Left ventricle myocardium superior (tissue), 1 donor: ENCODE measurements at places on chromosomes 1 and 21. TPM values are rescaled to one million over a fixed set of nuclear protein-coding genes. Genes with fewer than 3 reads are reported as not detected.

The BSND gene
- not detected for total RNA-seq

The C1orf141 gene
- total RNA-seq: not detected

The SYPL2 gene
- 30.4 TPM for total RNA-seq

The JAM2 gene
- 42.6 TPM for total RNA-seq

The CHIT1 gene
- not detected for total RNA-seq

The SDC3 gene
- total RNA-seq: 19.6 TPM

The CZIB gene
- 56.4 TPM for total RNA-seq

The KIF26B gene
- 3.1 TPM for total RNA-seq

The HSF2BP gene
- total RNA-seq: not detected

The USH2A gene
- 2.3 TPM for total RNA-seq

The ARHGEF10L gene
- total RNA-seq: 54.9 TPM

GRCh38 chr1:1542766-1543705 is 2.6 kb upstream of the TMEM240 start:
- no peak for DNase-seq

DNA sequence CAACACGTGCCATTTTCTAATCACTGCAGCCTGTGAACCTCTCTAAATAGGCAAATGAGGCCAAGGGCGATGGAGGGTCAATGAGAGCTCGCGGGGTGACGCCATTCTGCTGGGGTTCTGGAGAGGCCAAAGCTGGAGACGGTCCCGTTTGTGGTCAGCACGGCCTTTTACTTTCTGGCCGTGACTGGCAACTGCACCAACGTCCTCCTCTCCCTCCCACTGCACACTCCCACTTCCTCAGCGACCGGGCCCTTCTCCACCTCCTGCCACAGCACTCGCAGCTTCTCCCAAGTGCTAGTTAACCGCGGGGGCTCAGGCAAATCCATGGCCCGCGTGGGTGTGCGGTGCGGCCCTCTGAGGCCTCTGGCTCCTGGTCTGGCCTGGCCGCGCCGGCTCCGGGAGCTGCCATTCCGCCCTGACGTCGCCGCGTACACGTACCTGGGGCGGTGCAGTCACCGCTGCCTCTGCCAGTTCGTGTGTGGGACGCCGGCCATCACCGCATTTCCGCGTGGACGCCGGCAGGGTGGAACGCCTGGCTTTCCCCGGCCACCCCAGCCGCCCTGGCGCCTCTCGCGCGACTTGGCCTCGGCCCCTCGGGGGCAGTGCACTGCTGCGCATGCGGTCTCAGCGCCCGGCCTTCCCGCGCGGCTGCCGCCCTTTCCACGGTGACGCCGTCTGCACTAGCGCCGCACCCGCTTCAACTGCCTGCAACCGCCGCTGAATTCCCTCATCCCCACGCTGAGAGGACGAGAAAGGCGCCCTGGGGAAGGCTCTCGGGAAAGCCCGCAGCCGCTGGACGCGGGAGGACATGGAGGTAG is 18.2 kb downstream of the OR2C3 start:
- peak; percentile 30 for DNase-seq

GRCh38 chr21:35511696-35512162 is 462.6 kb upstream of the RUNX1 start:
- no peak for DNase-seq

- no peak for DNase-seq
These were observed 403.4 kb downstream of the MATN1 start for GRCh38 chr1:30319765-30320580.

GRCh38 chr1:52769346-52770033 is 43.2 kb downstream of the ZYG11B start:
- DNase-seq: no peak

- no peak for DNase-seq
These were observed 7.5 kb upstream of the IGSF5 start for GRCh38 chr21:39737376-39738000.

DNA sequence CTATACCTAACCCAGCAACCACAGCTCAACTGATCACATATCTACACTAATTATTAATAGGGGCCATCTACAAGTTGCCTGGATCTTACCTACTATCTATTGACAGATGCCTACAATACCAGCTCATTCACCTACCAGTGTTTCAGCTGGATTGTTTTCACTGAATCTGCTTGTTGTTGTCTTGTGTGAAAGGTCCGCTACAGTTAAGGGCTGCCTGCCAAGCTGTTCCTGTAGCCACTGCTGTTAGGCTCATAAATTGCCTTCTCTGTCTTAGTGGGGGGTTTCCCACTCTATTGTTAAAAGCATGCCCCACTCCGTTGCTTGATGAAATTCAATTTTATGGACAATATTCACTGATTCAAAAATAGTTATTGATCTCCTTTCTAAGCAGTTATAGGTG is 199.7 kb upstream of the TMPRSS15 start:
- no peak for DNase-seq

- no peak for DNase-seq
These were observed 185.6 kb downstream of the TGFBR3 start for GRCh38 chr1:91700332-91700731.

GRCh38 chr1:54547601-54548388 is at the start of gene ACOT11:
Gene ACOT11 (plus strand): TSS chr1:54548228. CDS start chr1:54548310, 82 bp downstream.
- peak; percentile 93 for DNase-seq

DNA sequence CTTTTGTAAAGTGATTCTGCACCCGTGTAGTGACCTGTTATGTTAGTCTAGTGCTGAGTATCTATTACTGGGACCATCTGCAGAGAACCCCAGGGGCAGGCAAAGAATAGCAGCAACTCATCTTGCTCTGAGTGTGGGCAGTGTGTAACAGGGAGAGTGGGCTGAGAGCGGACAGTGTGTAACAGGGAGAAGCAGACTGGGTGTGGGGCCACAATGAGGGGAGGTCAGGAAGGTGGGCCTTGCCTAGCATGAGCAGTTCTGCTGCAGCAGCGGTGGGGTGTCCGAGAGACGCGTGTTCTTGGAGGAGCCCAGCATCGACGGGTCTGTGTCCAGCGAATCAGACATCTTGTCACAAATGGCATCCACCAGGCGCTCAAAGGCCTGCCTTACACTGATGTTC is 41.2 kb upstream of the NRDC start:
- DNase-seq: no peak

DNA sequence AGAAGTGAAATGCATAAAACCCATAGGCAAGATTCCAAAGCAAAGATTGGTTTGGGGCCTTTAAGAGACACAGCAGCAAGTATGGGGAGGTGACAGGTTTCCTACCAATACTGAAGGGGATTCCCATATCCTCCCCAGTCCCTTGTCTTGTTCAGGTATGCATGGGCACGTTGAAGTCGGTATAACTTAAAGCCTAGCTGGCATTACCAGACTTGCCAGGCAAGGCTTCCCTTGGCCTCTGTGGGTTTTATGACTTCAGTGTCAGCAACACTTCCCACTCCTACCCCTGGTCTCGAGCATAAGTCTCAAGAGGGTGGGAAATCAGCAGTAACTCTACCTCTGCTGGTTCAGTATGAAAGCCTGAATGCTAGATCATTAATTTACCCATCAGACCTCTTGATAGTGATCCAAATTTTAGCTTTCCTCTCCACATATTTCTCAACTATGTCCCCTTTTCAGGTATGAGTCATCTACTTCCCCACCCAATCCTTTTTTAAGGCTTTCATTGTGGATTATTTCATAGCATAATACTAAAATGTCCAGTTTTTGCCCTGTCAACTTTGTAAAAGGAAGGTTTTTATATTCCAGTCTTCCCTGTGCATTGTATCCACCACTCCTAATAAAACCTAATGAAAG is 6.8 kb downstream of the CYP4X1 start:
- no peak for DNase-seq

DNA sequence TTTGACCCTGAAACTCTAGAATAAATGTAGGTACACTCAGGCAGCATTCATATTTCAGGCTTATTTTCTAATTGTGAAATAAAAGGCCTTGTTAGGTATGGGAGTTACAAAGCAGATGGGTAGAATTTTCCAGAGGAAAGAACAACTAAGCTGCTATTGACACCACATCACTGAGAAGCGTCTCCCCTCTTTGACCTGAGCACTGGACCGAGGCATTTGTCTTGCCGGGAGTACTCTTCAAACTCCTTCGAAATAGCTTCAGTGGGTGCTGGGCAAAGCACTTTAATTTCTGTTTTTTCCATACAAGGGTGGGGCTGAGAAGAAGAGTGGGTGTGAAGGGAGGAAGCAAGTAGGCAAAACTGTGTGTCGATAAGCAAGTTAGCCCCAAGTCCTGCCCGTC is 36.4 kb downstream of the ABCA4 start:
- DNase-seq: no peak

GRCh38 chr1:46043458-46044017 is 88.9 kb downstream of the PIK3R3 start:
- DNase-seq: no peak

DNA sequence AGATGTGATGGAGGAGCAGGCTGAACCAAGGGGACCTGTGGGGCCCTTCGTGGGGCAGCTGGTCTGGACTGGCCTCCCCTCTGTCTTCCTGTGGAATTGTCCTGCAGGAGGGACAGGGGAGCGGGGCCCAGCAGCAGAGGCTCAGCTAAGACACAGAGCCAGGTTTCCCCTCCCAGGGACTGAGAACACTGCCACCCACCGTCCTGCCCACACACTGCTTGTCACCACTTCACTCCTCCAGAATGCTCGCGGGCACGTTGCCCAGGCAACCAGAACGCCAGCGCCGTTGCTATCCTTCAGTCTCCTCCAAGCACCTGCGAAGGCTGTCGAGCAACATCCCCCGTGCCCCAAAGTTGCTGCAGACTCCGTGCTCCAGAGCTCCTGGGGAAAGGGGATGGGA is 46.4 kb downstream of the AJAP1 start:
- DNase-seq: peak; percentile 22

DNA sequence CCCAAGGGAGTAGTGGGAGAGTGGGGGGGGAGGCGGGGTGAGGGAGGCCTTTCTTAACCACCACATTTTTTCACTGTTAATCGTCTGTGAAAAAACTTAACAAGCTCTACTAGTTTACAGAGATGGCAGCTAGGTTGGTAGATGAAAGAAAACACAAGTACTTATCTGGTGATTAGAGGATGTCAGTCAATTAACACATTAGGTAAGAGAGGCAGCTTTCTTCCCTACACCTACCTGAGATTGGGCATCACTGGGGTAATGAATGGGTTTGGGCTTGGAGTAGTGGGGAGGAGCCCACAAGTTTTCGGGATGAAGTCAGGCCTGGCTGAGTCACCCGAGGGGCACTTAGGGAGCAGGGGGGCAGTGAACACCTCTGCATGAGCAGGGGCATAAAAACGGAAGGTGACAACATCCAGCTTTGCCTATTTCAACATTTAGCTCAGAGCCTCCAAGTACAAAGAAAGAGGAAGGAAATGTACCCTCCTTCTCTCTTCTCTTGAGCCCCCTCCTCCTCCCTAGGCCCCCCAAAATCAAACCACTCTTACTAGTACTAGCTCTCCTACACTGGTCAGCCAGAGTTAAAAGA is 2.5 kb downstream of the LBR start:
- no peak for DNase-seq

GRCh38 chr1:32406629-32407111 is 12.4 kb upstream of the BSDC1 start:
- no peak for DNase-seq

GRCh38 chr1:22319608-22320007 is 132.0 kb upstream of the ZBTB40 start:
- DNase-seq: no peak

DNA sequence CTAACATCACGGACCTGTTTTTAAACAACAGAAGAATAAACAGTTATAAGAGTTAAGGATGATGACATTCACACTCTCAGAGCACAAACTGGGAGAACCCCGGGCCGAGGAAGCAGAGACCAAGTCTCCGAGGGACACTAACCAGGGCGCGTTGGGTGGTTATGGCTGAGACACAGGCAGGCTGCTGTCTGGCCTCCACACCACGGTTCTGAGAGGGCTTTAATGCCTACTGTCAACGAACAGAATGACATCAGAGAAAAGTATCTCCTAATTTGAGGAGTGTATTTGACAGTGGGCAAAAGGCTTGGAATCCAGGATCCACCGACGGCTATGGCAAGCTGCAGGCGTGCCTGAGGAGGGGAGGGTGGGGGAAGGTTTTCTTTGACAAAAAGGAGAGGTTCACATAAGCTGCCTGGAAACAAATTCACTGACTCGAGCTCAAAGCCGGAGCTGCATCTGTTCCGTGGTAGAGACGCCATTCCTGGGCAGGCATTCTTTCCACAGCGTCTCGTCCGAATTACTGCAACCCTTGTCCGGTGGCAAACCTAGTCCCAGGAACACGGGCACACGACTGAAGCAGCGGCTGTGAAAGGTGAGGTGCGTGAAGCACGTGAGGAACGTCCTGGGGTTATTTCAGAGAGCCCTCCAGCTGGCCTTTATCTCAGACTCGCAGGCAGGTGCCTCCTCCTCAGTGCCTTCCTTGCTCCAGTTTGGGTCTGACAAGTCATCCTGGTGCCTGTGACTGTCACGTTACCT is 9.4 kb downstream of the POFUT2 start:
- no peak for DNase-seq

GRCh38 chr1:155499953-155500639 is 62.5 kb downstream of the ASH1L start:
- DNase-seq: no peak

DNA sequence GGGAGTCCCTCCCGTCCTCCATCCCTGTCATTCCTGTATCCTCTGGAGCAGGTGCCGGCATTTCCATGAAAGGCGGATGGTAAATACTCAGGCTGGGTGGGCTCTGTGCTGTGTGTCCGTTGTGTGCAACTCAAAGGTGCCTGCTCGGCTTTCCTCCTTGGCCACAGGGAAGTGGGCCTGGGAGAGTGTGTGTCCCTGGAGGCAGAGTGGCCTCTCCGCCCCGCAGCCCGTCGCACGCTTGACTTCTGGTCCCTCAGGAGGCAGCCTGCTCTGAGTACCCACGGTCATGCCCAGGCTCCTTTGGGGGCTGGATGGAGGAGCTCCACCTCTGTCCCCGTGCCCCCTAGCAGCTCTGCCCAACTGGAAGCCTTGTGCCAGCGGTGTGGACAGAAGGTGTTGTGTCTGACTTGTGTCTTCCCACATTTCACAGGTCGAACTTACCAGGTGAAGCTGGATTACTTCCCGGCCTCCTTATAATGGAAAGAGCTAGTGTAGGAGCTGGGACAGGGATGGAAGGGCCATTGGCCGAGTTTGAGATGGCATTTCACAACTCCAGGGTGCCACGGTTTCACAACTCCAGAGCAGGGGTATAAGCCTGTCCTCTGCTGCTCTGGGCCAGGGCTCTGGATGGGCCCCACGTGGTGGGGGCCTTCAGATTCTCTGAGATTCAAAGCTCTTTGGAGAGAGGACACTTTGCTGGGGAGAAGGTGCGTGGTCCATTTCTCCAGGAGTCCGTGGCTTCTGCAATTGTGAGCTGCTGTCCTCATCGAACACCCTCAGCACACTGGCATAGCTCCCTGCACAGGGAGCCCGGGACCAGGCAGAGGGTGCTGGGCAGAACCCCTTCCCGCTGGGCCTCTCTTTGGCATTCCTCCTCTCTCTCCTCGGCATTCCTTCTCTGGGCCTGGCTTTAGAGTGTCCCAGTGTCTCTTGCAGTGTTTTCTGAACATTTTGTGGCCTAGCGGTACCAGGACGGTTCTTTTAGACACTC is 152.7 kb upstream of the COL6A1 start:
- DNase-seq: no peak

DNA sequence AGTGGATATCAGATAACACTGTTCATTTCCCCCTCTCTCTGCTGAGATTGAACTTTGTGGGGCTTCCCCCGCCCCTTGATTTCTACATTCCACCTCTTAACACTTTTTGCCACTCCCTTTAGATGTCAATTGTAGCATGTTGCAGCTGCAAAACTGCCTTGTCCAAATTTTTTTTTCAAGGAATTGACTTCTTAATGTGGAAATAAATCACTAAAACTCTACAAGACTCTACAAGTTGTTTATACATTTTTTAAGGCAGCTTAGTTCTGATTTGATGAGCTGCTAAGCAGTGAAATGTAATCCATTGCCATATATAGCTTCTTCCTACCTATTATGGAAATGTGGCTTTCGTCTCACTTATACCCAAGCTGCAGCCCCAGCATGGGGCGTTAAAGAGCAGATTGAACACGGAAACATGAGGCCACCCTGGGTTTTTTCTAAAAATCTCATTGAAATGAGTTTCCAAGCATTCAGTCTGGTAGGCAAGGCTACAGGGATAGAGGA is 132.2 kb downstream of the SYT2 start:
- DNase-seq: no peak
